Muscle of back (tissue), 13 donors: ENCODE measurements at places on chromosomes 12 and 14. TPM values are rescaled to one million over a fixed set of nuclear protein-coding genes. Genes with fewer than 3 reads are reported as not detected.

TUNAR gene
- polyA plus RNA-seq = not detected

AJUBA gene
- polyA plus RNA-seq = 27.1 TPM

POLE2 gene
- 14.8 TPM for polyA plus RNA-seq

DNA sequence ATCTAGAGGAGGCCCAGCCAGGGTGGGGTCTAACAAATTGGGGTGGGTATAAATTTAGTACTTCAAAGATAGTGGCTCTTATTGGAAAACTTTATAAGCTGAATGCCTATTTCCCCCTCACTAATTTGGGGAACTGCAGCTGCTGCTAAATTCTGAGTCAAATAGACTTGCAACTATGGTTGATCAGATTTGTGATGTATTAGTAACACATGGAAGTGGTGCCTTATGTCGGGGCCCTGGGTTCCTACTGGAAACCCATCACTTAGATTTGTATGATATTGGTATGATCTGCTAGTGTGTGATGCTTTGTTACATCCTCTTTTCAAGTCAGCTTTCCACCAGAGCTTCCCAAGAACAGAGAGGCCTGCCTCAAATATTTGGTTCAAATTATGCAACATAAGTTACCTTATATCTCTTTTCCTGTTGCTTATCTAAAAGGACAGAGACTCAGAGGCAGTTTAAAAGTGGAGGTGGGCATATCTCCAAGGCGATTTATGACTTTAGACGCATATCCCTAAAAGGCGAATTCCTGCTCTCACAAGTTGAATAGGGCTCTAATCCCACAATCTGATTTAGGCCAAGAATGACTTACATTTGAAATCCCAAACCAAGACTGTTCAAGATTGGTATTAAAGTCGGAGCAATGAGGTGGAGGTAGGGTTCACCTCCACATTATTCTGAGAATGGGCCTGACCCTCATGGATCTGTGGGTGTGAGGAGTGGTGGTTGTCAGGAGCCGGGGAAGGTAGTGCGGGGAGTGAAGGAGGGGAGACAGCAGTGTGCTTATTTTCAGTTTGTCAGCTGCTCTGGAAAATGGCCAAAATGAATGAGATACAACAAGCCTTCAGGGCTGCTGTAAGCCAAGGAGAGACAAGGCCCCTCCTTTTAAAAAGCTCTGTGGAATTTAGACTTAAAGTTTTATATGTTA, 425.8 kb downstream of the RAD51B start:
- peak; percentile 96 for DNase-seq

- no peak for DNase-seq
Observed at GRCh38 chr12:11427341-11427740, 32.0 kb upstream of the PRB2 start.

DNA sequence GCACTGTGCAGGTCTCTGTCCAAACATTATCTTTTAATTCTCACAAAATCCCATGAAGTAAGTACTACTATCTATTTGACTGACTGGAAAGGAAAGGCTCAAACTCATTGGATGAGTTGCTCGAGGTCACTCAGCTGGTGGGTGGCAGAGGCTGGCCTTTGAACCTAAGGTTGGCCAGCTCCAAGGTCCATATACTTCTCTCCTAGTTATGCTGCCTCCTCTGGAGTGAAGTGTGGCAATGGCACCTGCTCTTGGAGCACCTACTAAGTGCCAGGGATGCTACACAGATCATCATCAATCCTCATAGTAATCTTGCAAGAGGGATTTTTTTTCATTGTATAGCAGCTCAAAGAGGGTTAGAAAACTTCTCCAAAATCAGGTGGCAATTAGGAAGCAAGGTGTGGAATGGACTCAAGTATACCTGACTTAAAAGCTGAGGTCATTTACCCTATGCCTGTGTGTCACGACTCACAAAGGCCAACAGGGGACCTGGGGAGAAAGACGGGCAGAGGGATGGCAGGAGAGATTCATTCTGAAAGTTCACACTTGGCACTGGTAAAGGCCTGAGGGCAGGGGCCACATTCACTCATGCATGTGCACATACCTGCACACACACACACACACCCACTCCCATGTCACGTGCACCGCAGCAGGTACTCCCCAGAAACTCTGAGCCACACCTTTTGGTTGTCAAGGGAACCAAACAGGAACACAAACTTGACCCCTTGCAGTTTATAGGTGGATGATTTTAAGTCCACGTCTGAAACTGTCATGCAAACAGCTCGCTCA, 146.4 kb downstream of the FOXN3 start:
- no peak for DNase-seq

- no peak for DNase-seq
Observed at GRCh38 chr14:22973217-22974032, 8.9 kb downstream of the AJUBA start.

- no peak for DNase-seq
Observed at GRCh38 chr12:84455598-84455997, 457.0 kb downstream of the SLC6A15 start.

DNA sequence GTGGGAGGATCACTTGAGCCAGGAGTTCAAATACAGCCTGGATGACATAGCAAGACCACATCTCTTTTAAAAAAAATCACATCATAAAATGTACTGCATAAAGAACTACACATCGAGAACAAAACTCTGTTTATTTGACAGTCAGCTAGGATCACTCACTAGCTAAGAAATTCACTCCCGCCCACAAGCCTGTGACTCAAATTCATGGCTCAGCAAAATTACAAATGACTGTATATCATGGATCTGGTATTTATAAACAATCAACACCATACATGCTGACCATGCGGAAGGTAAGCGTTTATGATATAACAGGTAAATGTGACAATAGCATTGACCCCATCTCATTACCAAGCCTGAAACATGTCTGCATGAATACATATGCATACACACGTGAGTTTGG, 206.5 kb downstream of the EFCAB11 start:
- no peak for DNase-seq

DNA sequence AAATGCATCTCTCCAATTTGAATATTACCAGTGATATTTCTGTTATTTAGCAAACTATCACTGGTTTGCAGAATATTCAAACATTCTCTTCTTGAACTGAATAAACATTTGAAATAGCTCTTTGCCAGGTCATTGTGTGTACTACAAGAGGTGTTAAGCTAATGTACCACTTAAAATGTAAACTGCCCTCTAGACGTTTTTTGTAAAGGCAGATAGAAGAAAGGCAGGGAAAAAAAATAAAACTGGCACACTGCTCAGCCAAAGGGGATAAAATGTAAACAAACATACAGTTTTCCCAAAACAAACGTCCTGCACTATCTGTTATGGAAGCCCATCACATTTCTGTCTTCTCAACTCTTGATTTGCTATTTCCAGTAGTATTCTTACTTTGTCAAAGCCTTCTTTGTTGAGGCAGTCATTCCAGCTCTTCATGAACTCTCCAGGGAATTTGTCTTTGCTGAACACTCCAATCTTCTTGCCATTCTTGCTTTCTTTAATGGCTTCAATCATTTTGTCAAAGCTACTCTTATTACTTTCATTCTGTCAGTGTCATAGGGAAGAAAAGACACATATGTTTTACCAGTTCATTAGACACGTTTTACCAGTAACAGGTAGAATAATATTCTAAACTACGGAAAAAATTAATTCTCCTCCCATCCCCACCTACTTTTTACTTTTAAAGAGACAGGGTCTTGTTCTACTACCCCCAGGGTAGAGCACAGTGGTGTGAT, 13.7 kb downstream of the SUPT16H start:
- no peak for DNase-seq
